ENCODE measurements at places on chromosomes 11 and 22.

- no peak for DNase-seq
Measured at GRCh38 chr22:26901198-26901816, 243.9 kb downstream of the MIAT start.

DNA sequence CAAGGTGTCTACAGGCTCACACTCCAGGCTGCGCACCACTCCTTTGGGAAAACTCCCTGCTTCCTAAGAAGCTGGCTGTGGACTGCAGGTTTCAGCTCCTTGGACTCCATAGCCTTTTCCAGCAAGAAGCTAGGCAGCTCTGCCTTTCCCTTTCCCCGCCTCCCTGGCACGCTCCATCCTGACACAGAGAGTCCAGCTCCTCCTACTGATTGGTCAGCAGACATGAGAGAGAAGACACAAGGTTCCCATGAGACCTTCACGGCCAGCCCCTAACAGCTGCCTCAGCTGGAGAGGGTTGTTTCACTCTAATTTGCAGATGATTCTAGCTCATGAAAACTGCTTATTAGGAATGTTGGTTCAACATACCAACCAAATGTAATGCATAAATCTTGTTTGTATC, 27.6 kb downstream of the TENM4 start:
- no peak for DNase-seq

GRCh38 chr11:16347928-16348685, 8.2 kb downstream of the SOX6 start:
- DNase-seq: no peak

- DNase-seq: no peak
Measured at GRCh38 chr11:113664069-113664980, 41.8 kb downstream of the TMPRSS5 start.

DNA sequence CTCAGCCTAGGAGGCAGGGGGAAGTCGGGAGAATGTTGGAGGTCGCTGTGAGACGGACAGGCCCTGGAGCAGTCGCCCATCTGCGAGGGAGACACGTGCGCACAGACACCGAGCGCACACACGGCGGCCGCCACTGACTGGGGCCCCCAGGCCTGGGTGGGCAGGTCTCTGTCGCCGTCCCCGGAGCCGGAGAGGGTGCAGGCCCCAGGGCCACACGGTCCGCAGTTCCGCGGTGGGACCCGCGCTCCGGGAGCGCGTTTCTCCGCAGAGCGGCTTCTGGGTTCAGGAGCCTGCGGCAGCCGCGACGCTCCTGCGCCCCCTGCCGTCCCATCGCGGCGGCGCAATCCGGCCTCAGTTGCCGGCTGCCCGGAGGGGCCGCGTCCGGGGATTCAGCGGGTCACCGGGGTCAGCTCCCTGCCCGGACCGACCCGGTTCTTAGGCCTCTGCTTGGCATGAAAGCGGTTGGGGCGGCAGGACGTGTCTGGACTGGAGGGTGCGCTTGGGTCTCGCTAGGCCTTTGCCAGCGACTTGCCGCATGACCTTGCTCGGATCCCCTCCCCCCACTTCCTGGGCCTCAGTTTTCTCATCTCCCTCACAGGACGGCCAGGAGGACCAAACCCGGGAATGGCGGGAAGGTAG, 31.2 kb downstream of the PDE2A start:
- DNase-seq: peak; percentile 19

DNA sequence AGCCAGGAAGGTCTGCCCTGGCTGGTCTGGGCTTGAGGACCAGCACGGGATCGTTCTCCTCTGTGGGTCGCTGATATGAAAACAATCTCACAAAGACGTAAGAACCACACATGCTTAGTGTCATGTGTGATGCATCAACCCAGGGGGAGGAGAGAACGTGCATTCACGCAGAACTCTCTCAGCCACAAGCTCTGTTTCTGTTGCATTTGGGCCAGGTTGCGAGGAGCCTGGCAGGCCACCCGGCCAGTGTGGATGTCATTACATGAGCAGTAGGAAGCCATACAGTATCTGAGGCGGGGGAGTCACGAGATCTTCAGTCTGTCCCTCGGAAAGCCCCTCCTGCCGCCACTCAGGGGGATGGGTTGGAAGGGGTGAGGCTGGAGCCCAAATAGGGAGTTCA, 53.1 kb upstream of the KCNQ1OT1 start:
- no peak for DNase-seq

DNA sequence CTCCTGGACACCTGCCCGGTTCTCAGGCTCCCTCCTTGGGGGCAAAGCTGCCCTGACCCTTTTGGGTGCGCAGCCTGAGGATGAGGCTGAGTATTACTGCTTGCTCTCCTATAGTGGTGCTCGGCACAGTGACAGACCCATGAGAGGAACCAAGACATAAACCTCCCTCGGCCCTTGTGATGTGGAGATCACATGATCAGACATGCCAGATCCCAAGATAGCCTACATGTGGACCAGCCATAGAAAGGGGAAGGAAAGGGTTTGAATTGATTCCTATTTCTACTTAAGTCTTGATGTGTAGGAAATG, 125.3 kb downstream of the VPREB1 start:
- DNase-seq: no peak

DNA sequence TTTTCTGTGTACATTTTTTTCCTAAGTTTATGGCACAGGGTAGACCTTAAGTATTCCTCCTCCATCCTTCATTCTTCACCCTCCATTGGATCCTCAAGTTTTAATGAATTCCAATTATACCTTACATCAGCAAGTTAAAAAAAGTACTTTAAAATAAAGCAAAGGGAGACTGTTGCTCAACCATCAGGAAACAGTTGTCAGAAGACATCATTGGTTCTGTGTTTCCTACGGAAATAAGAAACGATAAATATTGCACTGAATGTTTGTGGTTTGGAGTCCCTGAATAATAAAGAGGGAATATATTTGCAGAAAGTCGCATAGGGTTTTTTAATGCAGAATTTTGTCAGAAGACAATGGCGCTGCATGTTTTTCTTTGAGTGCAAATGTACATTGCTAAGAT, 28.1 kb upstream of the LDHA start:
- DNase-seq: no peak

DNA sequence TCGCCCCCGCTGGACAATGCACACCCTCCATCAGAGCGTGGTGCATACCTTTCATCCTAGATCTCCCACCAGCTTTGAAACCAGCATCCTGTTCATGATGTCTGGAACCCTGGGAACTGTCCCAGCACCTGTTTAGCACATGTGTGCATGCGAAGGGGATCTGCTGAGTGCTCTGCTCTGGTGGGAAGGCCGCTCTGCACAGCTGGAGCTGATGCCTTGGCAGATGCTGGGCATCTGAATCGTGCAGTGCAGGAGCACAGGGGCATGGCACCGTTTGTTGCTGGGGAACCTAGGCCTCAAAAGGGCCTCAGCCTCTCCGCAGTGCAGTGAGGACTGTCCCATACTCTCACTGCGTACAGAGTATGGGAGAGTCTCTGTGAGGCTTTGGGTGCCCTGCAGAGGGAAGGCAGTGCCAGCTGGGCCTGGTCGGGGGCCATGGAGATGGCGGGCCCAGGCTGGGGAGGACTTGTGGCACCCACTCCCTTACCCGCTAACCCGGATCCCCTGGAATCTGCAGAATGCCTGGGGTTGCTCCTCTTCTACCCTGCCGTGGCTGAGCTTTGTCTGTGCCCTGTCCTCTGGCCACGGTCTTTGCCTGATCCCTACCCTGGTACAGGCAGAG, 72.9 kb upstream of the ATXN10 start:
- no peak for DNase-seq

- peak; percentile 69 for DNase-seq
Measured at GRCh38 chr11:129457321-129457720, 81.7 kb downstream of the BARX2 start.

- DNase-seq: no peak
Measured at GRCh38 chr11:70680781-70681281, 282.5 kb downstream of the CTTN start.

GRCh38 chr11:12871788-12872321, 137.3 kb upstream of the RASSF10 start:
- no peak for DNase-seq

GRCh38 chr11:11442791-11443190, 89.7 kb upstream of the CSNK2A3 start:
- DNase-seq: no peak

GRCh38 chr11:66970371-66970806, 4.7 kb upstream of the C11orf86 start:
- no peak for DNase-seq

GRCh38 chr22:46007003-46007847, 30.3 kb upstream of the WNT7B start:
- DNase-seq: no peak

DNA sequence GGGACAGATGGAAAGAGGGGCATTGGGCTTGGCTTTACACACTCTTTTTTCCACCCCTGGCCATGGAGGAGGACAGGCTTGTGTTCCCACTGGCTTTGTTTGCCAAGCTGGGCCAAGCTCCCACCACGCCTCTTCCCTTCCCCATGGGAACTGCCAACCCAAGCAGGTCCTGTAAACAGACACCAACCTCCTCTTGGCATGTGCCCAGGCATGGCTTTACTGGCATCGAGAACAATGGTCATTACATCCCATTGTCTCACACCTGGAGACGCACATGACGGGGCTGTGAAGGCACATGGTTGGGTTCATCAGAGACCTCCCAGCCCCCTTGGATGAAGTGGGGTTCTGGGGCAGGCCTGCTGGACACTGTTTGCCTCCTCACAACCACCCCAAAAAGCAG, 11.7 kb downstream of the SEC14L3 start:
- no peak for DNase-seq

DNA sequence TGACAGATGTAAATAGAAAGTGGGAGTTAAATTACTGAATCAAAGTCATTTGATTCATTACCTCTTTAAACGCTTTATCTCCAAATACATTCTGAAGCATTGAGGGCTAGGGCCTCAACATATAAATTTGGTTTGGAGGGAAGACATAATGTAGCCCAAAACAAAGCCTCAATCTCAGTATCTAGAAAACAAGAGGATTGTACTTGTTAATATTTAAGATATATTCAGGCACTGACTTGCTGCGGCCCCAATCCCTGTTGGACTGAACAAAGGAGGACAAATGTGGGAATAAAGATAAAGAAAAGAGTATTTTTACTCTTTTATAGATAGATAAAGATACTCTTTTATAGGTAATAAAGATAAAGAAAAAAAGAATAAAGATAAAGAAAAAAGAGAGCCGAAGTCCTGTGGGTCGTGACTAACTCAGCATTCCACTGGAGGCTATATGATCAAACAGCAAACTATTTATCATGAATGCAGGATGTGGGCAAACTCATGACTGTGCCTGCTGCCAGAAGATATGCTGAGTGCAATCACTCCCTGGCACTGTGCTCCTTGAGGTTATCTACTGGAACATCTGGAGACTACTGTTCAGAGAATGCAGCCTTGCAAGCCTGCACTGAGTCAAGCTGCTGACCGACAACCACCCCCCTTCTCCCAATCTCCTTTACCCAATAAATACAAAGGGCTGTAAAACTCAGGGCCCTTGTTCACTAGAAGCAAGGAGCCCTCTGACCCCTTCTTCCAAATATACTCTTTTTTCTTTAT, 6.9 kb downstream of the OR10V1 start:
- DNase-seq: no peak

- no peak for DNase-seq
Measured at GRCh38 chr22:47280301-47280700, 517.9 kb downstream of the TBC1D22A start.

DNA sequence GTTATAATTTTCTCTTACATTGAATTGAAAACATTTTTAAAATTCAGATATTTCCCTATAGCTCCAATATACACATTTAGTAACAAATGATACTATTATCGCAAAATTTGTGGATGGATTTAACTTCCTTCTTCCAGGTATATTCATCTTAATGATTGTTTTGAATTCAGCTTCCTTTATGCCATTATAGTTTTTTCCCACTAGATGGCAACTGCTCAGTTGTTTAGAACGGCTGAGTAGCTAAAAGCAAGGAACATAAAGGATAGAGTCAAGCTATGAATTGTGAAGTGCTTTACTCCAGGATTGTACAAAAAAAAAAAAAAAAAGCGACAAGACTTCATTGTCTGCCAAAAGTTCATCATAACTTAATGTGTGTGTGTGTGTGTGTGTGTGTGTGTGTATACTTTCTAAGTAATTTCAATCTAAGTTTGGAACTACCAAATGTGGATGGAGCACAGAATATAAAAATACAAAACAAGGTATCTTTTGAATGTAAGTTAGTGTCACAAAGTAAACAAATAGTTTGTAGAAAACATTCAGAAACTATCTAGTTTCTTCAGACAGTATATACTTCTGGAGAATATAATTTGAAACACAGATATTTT, 846.4 kb downstream of the DLG2 start:
- DNase-seq: no peak

- no peak for DNase-seq
Measured at GRCh38 chr22:26792522-26792921, 135.1 kb downstream of the MIAT start.

DNA sequence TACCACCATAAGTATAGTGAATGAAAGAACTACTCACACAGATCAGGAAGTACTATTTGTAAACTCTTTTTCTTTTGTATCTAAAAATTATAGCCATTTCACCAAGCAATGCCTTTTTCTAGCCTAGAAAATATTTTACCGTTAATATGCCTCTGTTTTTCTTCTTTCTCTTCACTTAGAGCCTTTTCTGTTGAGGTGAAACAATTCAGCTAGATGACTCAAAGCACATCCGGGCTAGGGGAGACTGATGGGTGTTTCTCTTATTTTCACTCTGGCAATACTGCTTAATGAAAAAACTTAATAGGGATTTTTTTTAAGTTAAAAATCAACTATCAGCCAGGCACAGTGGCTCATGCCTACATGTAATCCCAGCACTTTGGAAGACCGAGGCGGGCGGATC, 93.3 kb downstream of the SGSM3 start:
- no peak for DNase-seq

DNA sequence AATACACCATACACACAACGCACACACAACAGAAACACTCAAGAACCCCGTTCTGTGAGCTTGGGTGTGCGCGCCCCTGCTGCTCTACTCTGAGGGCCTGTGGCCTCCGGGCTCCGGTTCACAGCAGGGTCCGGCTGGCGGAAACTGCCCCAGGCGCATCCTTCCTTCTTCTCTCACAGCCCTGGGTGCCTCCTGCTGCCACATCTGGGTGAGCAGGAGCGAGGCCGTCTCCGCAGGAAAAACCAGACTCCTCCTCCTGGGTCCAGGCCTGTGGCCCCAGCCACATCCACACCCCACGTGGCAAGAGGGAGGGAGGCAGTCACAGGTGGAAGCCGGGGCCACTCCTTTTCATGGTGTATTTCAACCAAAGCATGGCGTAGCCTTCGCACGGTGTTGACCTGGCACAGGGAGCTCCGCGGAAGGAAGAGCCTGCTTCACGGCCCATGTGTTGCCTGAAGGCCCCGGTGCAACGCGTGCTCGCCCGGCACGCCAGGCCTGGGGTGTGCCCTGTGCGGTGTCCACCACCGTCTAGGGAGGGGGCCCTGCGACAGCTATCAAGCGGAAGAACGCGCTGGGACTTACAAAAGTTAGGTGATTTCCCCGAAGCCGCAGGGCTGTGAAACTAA, 1502.7 kb downstream of the TBC1D22A start:
- DNase-seq: no peak

- no peak for DNase-seq
Measured at GRCh38 chr11:86142170-86142569, 73.3 kb upstream of the PICALM start.

GRCh38 chr11:65440831-65441499, 18.4 kb downstream of the NEAT1 start:
- no peak for DNase-seq

All from NCI-H510A (cell line).